ENCODE measurements at places on chromosomes 2 and 18.

GRCh38 chr2:38108907-38109731 is 33.2 kb upstream of the CYP1B1 start:
- DNase-seq = no peak

DNA sequence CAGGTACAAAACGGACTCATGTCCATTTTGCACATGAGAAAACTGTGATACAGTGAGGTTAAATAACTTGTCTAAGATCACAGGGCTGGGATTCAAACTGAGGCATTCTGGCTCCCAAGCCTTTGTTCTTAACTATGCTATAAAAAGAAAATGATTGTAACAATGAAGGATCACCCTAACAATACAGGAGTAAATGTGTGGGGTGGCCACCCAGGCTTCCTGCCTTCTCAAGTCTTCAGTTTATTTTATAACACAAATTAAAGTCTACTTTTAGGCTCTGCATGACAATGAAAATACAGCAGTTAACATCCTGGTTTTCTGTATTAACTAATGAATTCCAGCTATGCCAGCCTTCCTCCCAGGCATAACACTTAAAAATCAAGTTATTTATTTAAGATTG is 7.6 kb downstream of the WDFY1 start:
- no peak for DNase-seq

GRCh38 chr2:155708071-155708470 is 624.5 kb downstream of the NR4A2 start:
- DNase-seq = no peak

- DNase-seq = no peak
Measured at GRCh38 chr2:218323526-218324472, 31.5 kb upstream of the TMBIM1 start.

DNA sequence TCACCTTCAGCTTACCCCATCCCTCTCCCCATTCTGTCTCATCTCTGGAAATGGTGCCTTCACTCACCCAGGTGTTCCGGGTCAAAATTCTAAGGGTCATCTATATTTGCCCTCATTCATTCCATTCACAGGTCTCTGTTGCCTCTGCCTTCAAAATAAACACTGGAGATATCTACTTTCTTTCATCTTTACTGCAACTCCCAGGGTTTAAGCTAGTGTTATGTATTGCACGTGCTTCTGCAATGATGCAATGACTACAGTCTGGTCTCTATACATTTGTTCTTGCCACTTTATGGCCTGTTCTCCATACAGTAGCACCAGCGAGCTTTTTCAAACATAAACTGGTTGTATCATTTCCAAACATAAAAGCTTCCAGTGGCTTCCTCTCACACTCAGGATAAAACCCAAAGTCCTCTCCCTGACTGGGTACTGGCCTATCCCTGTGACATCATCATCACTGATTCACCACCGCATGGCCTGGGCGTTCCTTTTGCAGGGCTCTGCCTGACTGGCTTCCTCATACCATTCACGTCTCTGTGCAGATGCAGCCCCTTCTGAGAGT is 14.3 kb downstream of the DSG2 start:
- no peak for DNase-seq

DNA sequence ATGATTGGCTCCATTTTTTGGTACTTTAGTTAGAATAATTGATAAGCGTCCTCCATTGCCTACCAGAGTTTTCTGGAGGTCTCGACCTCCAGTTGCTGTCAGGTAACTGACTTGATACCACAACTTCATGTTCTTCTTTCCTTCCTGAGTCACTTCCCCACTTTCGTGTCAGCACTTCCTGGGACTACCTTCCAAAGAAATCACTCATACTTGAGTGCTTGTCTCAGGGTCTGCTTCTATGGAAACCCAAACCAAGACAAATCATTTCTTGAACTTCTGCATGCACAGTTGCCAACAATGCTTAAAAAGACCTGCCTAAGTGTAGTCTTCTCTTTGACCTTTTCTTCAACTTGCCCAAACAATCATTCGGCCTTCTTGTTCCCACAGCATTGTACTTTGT is 210.3 kb upstream of the ETAA1 start:
- no peak for DNase-seq

DNA sequence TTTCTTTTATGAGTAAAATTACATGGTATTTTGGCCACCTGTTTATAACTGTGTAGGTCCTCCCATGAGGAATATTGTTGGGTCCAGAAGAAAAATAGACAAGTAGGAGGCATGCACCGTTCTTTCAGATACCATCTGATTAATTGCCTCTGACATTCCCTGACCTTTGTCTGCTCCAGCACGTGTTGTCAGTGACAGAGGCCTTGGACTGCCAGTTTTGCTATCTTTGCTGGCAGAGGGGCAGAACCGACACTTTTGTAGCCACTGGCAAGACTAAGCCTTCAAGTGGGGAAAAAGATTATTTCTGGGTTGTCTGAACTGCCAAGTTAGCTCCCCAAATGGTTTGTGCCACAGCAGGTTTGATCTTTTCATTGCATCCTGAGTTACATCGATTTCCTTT is 276.9 kb downstream of the CAMKMT start:
- DNase-seq = no peak

GRCh38 chr2:204170411-204170810 is 233.8 kb downstream of the ICOS start:
- DNase-seq = no peak

DNA sequence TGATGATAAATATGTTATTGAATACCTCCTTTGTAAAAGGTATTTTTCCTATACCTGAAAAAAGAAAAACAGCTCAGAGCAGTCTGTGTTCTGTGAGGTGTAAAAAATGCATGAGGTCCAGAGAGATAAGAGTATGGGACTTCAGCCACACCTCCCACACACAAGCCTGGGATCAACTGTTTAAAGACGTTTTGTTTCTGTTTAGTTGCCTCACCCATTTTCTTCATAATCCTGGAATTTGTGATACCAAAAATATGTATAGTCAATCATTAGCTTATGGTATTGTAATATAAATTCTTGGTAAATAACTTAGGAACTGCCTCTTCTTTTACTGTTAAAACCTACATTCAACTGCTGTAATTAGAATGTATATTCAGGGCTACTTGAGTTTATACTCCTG is 1322.9 kb upstream of the TMEFF2 start:
- DNase-seq = no peak

DNA sequence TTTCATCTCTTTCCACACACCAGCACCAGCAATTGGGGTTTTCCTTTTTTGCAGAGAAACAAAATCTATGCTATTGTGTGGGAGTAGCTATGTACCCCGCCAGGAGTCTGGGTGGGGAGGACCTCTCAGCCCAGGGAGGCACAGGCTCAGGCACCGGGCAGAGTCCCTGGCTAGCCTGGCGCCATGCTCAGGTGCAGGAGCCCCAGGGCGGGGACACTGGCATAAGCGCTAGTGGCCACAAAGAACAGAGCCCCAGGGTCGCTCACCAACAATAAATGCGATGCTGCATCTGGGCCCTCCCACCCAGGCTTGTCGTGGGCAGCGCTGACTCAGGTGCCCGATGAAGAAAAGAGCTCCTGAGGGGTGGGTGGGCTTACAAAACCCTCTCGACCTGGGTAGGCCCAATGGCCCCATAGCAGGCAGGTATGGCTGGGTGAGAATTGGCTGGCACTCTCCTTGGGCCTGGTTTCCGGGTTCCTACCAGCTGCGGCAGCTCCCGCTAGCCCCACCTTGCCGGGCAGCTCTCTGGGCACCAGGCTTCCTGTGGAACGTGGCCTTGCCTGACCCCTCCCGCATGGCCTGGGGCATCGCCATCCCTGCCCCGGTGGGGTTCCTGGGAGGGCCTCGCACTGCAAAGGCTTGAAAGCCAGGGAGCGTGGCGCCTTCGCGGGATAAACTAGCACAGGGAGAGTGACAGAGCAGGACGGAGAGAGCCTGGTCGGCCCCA is 31.8 kb upstream of the COL6A3 start:
- DNase-seq = no peak

DNA sequence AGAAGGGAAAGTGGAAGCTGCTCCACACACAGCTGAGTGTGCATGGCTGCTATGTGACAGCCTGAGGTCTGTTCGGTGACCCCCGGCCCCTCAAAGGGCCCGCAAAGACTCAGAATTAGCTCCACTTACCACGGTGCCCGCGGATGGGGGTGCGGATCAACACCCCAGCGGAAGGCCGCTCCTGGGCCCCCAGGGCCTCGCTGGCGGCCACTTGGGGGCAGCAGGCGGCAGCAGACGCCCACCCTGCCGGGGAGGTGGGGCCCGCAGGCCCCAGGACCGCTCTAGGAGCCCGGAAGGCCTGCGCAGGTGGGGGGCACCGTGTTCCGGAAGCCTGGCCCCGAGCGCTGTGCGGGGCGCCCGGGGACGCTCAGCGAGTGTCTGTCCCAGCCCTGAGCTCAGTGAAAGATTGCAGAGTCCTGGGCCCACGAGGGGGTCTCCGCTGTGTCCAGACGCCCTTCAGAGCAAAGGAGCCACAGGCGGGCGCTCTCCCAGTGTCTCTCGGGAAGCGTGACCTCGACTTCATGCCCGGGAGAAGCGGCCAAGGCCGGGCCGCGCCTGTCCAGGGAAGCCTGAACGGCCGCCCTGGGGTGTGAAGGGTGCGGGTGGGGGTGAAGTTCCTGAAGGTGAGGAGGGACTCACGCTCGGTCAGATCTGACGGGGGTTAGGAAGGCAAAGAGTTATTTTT is 118.7 kb downstream of the VAPA start:
- DNase-seq = no peak

DNA sequence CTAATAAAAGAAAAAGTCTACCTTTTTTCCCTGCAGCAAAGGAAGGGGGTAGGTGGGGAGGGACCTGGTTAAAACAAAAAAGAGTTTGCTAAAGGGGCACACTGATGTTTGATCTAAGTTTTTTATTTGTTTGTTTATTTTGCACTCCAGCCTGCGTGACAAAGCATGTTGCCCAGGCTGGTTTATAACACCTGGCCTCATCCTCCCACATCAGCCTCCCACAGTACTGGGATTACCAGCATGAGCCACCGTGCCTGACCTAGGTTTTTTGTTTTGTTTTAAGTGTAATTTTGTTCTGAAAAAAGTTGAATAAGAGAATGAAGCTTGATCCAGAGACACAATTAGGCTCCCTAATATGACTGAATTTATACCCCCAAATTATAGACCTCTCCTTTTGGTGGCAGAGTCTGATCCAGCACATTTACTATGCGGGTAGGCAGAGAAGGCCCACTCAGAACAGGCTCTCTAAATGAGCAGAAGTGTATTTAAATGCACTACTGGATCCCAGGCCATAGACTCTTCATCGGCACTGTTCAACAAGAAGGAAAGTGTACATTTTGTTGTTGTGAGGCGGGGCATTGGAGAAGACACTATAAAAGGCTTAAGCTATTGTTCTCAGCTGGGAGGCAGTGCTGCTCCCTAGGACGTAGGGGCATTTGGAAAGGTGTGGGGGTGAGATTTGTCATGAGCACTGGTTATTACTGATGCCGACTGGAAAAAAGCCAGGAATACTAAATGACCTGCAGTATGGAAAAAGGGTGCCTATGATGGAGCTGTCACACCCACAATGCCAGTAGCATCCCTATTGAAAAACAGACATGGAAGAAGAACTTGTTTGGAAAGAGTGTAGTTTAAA is 32.4 kb downstream of the MRPS9 start:
- DNase-seq = no peak

Data from stimulated activated CD4-positive, alpha-beta T cell treated with anti-CD3 and anti-CD28 coated beads, TNF-alpha, amount 100 ng/mL, for 1 hour (primary cell).